ENCODE measurements at places on chromosomes 2 and 18.

DNA sequence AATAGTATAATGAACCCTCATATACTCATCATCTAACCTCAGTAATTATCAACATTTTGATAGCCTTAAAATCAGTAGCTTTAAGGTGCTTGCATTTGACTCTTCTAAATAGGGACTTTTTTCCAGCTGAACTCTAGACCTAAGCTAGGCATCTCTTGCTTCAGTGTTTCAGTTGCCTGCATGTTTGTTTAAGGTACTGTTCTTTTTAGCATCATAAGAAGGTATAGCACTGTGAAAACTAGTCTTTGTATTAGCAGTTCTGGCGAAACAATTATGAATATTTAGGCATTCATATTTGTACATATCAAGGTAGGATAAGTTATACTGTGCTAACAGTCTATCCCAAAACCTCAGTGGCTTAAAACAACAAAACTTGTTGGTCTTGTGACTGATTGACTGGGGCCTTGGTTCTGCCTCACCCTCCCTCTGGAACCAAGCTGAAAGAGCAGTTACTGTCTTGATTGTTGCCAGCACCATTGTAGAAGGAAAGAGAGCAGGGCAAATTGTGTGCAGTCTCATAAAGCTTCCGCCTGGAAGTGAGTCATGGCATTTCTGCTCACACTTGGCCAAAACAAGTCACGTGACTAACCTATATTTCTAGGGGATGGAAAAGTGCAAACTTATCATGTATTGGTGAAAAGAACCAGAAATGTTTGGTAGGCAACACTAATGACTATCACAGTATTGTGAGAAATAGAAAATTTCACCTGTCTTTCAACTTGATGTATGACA lies 24.3 kb downstream of the GALNT1 start:
- no peak for DNase-seq

GRCh38 chr18:45056926-45057325 lies 376.2 kb downstream of the SETBP1 start:
- no peak for DNase-seq

GRCh38 chr2:133787207-133787606 lies 218.9 kb upstream of the NCKAP5 start:
- peak; percentile 3 for DNase-seq

DNA sequence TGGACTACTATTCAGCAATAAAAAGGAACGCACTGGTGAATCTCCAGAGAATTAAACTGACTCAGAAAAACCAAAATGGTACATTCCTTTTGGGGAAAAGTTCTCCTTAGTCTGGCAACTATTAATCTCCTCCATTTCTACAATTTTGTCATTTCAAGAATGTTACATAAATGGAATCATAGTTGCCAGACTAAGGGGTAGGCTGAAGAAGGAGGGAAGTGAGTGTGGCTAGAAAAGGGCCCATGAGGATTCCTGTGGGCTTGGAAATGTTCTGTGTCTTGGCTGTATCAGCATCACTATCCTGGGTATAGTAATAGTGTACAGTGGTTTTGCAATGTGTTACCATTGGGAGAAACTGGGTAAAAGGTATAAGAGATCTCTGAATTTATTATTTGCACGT lies 72.4 kb downstream of the ZAP70 start:
- no peak for DNase-seq

DNA sequence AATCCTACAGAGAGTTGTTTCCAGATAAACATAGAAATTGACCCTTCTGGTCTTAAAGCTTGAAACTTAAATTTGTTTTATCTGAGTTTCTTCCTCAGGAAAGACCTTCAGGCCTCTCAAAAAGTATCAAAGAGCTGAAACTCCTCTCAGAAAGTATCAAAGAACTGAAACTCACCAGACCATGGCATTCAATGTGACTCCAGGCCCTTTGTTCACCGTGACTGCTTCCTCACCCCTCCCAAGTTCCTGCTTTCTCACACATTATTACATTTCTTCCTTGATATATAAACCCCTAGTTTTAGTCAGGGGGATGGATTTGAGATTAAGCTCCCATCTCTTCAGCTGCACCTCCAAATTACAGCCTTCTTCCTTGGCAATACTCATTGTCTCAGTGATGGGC lies 6.0 kb downstream of the ANKMY1 start:
- DNase-seq, result no peak

- no peak for DNase-seq
Measured at GRCh38 chr2:107737756-107738155, 88.9 kb upstream of the RGPD4 start.

- DNase-seq, result no peak
Measured at GRCh38 chr18:33567705-33568104, 10.3 kb upstream of the ASXL3 start.

DNA sequence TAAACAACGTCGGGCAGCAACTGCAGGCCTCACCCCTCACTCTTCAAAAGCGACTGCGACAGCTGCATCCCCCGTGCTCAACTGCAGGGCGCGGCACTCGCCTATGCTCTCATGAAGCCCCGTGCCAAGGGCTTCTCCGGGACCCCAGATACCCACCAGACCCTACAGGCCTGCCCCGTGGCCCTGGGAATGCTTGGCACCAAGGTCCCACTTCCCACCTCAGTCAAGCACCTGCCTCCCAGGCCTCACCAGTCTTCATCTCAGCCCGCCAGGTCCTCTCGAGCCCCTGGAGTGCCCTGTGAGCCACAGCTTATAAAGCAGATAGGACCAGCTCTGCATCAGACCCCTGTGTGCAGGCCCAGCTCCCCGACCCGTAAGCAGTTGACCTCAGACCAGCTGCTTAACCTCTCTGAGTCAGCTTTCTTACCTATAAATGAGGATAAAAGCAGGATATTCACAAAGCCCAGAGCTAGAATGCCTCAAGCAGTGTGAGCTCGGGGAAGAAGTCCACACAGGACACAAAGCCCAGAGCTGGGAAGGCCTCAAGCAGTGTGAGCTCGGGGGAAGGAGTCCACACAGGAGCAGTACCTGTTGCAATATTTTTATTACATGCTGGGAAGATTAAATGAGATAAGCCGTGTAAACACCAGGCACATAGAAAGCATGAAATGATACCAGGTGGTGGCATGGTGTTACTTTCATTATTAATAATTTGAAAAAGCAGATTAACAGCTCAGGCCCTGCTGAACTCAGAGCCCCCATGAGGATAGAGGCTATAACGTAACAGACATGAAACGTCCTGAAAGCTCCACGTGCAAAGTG lies 96.9 kb downstream of the HDAC4 start:
- no peak for DNase-seq

DNA sequence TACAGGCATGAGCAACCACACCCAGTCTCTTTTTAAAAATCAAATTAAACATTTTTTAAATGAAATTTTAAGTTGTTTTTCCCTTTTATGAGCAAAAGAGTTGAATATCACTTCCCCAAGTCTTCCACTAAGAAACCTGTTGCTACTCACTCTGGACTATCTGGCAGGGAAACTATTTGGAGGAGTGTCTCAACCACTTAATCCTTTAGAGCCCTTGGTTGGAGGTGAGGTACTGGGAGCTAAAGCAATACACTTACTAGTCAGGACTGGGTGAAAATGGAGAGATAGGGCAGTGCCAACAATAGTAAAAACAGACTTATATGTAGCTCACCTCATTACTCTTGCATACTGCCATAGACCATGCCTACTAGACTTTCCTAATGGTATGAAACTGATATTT lies 135.5 kb downstream of the RND3 start:
- no peak for DNase-seq

GRCh38 chr2:168149150-168149974 lies 98.0 kb downstream of the STK39 start:
- no peak for DNase-seq

- peak; percentile 66 for DNase-seq
Measured at GRCh38 chr18:457140-457519, 43.4 kb downstream of the COLEC12 start.

- DNase-seq, result no peak
Measured at GRCh38 chr2:185875136-185875931, 136.7 kb downstream of the FSIP2 start.

GRCh38 chr2:46239847-46240181 lies 57.4 kb upstream of the EPAS1 start:
- no peak for DNase-seq

GRCh38 chr2:72137498-72138010 lies 10.1 kb downstream of the CYP26B1 start:
- DNase-seq, result no peak

GRCh38 chr2:191319186-191319585 lies 74.0 kb downstream of the MYO1B start:
- no peak for DNase-seq

DNA sequence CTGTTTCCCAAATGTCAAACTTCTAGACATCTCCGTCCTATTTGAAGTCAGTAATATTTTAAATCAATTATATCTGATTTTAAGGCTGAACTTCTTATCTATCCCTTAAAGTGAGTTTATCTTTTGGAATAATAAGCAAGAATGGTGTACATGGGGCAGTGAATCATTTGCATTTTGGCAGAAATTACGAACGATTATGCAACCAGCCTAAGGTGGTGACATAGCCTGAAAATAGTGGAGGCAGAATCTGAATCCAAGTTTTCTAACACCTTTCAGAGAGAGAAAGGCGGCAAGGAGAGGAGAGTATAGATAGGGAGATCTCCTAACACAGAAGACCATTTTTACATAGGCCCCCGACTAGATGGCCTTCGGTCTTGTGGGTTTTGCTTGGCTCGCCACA lies 10.7 kb downstream of the ZBTB14 start:
- no peak for DNase-seq

- DNase-seq, result no peak
Measured at GRCh38 chr2:98915751-98916358, 20.2 kb downstream of the CRACDL start.

- DNase-seq, result no peak
Measured at GRCh38 chr18:80167931-80168330, 58.9 kb downstream of the ADNP2 start.

DNA sequence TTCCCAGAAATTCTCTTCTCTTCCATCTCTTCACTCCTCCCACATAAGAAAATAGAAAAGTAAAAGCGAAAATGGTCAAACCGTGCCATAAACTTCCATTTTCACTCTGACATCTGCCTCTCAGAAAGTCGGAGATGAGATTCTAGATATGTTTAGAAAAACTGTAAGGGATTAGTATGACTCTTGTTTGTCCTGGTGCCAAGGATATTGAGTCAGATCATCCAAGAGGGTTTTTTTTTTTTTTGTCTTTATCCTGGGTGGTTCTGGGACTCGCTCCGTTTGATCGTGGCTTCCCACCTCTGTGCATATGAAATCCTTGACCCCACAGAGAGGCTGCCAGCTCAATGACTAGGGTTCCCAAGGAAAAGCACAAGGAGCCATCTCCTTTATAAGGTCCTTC lies 17.3 kb downstream of the EN1 start:
- no peak for DNase-seq

- DNase-seq, result no peak
Measured at GRCh38 chr2:216769626-216770025, 74.3 kb upstream of the IGFBP5 start.

DNA sequence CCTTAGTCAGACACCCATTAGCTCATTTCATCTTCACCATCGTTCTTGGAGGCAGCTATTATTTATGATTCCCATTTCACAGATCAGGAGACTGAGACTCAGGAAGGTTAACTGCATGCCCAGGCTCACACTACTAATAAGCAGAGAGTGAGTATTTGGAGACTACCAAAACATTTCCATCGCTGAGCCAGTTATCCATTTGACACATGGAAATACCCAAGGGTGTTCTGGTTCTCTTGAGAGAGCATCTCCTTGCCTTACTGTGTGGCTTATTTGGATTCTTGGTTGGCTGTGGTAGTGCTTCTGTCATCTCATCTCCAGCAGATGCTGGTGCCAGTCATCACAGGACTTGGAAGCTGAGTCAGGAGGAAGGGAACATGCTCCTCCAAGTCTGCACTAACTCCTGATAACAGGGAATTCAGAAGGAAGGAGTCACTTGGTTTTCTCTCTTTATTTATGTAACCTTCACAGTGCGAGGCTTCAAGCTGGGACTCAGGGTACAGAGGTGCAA lies 55.2 kb downstream of the RASGRP3 start:
- DNase-seq, result no peak

- DNase-seq, result no peak
Measured at GRCh38 chr2:96399342-96400048, 63.9 kb downstream of the NCAPH start.

- DNase-seq, result no peak
Measured at GRCh38 chr18:50571606-50572005, 11.7 kb downstream of the MAPK4 start.

GRCh38 chr18:48612917-48613316 lies 74.1 kb downstream of the CTIF start:
- DNase-seq, result no peak

- no peak for DNase-seq
Measured at GRCh38 chr2:104433657-104434056, 420.3 kb upstream of the POU3F3 start.

- DNase-seq, result peak; percentile 29
Measured at GRCh38 chr2:54945391-54946219, 104.6 kb downstream of the RTN4 start.

DNA sequence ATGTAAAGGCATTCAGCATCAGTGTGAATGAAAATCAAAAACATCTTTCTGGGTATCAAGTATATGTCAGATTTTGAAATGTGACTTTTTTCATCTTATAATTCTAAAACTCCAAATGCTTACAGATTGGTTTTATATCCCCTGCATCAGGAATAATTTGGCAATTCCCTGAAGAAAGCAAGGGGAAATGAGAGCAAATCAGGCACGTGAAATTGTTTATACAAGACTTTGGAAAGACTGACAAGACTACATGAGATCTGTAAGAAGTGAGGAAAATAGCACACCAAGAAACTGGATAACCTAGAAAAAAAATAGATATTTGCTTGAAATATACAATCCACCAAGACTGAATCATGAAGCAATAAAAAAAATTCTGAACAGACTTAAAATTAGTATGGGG lies 13.8 kb downstream of the COL6A3 start:
- DNase-seq, result no peak

DNA sequence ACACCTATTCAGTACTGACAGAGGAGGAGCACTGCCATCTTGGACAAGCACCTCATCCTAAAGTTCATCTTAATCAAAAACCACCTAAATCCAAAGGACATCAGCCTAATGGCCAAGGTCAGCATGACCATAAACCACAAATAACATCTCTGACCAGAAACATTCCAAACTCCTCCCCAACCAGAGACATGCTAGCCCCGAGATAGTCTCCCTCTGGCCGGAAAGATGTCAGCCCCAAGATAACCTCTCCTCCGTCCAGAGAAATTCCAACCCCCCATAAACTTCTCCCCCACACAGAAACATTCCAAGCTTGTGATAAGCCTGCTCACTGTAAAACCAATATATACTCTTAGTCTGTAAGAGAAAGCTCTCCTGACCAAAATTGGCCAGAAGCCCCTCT lies 260.6 kb downstream of the CLIP4 start:
- DNase-seq, result no peak

GRCh38 chr2:212682937-212683336 lies 144.3 kb upstream of the ERBB4 start:
- no peak for DNase-seq
